ENCODE measurements at places on chromosomes 5 and 9.

GRCh38 chr5:143134900-143135299 lies 268.6 kb downstream of the NR3C1 start:
- DNase-seq, result no peak

DNA sequence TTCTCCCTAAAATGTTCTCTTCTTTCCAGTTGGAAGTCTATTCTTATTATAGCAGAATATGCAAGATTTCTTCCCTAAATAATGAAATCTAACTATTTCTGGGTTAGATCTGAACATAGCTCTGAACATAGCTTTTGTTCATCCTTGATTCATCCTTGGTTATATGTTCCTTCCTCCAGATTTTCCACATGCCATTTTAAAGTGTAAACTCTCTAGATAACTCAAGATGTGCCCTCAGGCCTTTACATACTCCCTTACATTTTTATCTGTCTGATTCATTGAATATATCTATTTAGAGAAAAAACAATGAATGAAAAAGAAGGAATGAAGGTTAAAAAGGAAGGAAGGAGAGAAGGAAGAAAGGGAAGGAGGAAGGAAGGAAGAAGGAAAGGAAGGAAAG lies 100.9 kb downstream of the FBXO38 start:
- no peak for DNase-seq

DNA sequence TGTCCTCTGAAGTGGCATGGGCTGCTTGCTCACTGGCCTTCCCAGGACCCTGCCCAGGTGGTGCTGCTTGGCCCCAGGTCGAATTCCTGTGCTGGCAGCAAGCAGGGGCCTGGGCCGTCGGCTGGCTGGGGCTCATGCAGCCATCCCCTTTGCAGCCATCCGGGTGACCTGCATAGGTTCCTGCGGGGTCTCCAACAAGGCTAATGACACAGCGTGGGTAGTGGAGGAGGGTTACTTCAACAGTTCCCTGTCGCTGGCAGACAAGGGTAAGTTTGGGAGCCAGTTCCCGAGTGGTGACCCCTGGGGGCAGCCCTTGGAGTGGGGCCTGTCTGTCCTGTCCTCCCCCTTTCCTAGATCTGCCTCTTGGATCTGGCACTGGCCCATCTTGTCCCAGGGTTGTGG lies 6.1 kb upstream of the EHMT1 start:
- DNase-seq, result no peak

- no peak for DNase-seq
Observed at GRCh38 chr9:95282332-95282731, 35.2 kb downstream of the FANCC start.

- DNase-seq, result no peak
Observed at GRCh38 chr5:152542741-152543140, 137.7 kb upstream of the NMUR2 start.

GRCh38 chr9:37621273-37622121 lies 29.1 kb upstream of the TOMM5 start:
- DNase-seq, result no peak

GRCh38 chr9:19149230-19149629 lies 21.9 kb upstream of the PLIN2 start:
- DNase-seq, result no peak

DNA sequence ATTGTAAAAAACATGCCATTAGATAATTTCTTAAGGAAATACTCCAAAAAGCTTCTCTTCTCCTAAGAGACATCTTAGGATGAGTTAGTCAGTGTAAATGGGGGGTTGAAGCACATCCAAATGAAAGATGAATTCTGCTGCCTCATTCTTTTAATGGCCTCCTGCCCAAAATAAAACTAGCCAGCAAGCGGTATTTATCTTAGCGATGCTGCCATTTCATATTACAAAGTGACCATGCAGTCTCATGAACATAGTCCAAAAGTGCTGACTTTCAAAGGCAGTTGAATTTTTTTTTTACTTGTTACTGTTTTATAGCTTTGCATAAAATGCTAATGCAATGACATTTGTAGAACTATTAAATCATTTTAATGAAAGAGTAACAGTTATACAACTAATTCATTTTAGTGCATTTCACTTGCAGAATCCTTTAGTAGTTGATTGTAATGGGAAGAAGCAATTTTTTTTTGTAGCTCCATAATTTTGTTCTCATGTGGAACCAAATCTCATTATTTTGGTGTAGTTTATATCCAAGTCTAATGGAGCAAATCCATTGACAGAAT lies 151.5 kb downstream of the CAVIN4 start:
- no peak for DNase-seq

GRCh38 chr5:176813587-176814312 lies 3.4 kb downstream of the UNC5A start:
- no peak for DNase-seq

- DNase-seq, result peak; percentile 10
Observed at GRCh38 chr5:7745882-7746610, 104.9 kb downstream of the CFAP90 start.

DNA sequence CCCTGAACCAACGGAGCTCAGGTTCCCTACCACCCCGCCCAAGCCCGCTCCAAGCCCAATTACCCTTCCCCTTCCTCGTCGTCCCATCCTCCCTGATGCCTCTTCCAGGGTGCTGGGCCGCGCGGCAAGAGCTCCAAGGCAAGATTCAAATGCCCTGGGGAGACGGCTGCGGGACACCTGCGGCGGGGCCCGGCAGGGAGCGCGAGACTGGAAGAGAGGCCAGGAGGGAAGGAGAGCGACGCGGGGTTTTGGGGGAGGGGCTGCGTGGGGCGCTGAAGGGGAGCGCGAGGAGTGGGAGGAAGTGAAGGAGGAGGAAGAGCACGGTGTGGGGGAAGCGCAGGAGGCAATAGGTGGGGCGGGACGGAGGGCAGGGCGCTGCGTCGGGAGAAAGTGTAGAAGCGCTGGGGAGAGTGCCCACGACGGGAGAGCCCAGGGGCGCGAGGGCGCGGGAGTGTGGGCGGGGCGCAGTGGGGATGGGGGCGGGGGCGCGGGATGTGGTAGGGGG lies 975 bp upstream of the NXNL2 start:
- DNase-seq, result no peak

DNA sequence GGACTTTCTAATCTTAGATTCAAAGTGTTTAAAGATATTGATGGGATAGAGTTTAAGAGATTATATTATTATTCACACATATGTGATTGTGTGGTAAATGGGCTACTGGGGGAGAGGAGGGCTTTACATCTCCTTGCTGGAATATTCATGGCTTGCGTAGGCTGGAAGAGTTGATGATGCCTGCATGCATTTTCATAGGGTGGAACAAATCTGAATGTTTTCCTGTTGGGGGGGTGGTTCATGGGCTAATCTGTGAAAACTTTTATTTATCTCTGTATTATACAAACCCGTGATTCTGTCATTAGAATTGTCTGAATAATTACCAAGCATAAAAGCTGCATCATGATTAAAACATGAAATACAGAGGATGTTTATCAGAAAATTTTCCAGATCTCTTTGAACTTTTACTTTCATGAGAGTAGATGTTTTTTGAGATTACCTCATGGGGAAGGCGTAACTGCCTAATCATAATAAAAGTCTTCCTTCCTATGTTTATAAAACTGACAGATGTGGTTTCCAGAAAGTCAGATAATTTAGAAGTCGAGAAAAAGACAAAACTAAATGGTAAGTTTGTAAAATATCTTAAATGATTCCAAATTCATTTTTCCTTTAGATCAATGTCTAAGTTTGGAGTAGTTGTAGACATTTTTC lies 1185.4 kb upstream of the SEMA6A start:
- no peak for DNase-seq

- no peak for DNase-seq
Observed at GRCh38 chr9:127370672-127371648, 26.0 kb upstream of the SLC2A8 start.

GRCh38 chr9:136206602-136207275 lies 1.8 kb upstream of the LHX3 start:
- no peak for DNase-seq

DNA sequence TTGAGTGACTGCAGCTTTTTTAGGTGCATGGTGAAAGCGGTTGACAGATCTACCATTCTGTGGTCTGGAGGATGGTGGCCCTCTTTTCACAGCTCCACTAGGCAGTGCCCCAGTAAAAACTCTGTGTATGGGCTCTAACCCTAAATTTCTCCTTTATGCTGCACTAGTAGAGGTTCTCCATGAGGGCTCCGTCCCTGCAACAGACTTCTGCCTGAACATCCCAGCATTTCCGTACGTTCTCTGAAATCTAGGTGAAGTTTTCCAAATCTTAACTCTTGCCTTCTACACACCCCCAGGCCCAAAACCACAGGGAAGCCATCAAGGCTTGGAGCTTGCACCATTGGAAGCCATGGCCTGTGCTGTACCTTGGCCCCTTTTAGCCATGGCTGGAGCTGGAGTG lies 1898.1 kb upstream of the NUDT12 start:
- DNase-seq, result no peak

Data from stimulated activated CD4-positive, alpha-beta T cell treated with anti-CD3 and anti-CD28 coated beads, Interleukin-1b, Interleukin-23, amount 100 ng/mL, for 1 hour (primary cell).